ENCODE measurements at places on chromosomes 4 and X.

- H3K36me3 ChIP-seq = no peaks in the 10 kb centered on the region
- H3K27me3 ChIP-seq = peaks cover 7% of the 10 kb centered on the region
- H3K4me3 ChIP-seq = no peak overlapping the region
- no peak overlapping the region for H3K27ac ChIP-seq
These were observed 13.5 kb upstream of the GYPA start for GRCh38 chr4:144154044-144154443.

DNA sequence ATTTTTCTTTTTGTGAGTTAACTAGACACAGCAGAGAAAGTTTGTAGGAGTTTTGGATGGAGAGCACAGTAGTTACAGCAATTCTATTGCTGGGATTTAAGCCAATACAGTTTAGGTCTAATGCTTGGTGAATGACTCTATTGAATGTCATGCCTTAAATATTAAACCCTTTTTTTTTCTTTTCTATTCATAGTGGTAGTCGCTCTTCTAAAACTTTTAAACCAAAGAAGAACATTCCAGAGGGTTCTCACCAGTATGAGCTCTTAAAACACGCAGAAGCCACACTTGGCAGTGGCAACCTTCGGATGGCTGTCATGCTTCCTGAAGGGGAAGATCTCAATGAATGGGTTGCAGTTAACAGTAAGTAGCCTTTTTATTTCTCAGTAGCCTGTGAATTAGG lies 34.8 kb upstream of the DCK start:
- no peak overlapping the region for H3K27ac ChIP-seq
- no peak for DNase-seq
- peaks cover 6% of the 10 kb centered on the region for H3K36me3 ChIP-seq
- peaks cover 8% of the 10 kb centered on the region for H3K4me1 ChIP-seq
- H3K4me3 ChIP-seq = no peak overlapping the region

GRCh38 chr4:84691170-84691691 lies 108.3 kb downstream of the CDS1 start:
- no peak overlapping the region for H3K4me3 ChIP-seq
- no peaks in the 10 kb centered on the region for H3K4me1 ChIP-seq
- H3K27me3 ChIP-seq = peaks cover 1% of the 10 kb centered on the region
- DNase-seq = no peak

GRCh38 chr4:150971901-150972300 lies 43.2 kb downstream of the LRBA start:
- peaks cover 69% of the 10 kb centered on the region for H3K4me1 ChIP-seq
- peaks cover 1% of the 10 kb centered on the region for H3K36me3 ChIP-seq
- no peaks in the 10 kb centered on the region for H3K27me3 ChIP-seq
- peak overlapping the region; percentile 19 for H3K27ac ChIP-seq
- no peak for DNase-seq
